ENCODE measurements at places on chromosomes 4 and X. TPM values are rescaled to one million over a fixed set of nuclear protein-coding genes. Genes with fewer than 3 reads are reported as not detected.

- DNase-seq = no peak
Observed at GRCh38 chrX:16946971-16947562, 609 bp downstream of the REPS2 start.

GRCh38 chrX:96436105-96436504, 248.5 kb upstream of the DIAPH2 start:
- DNase-seq = no peak

DNA sequence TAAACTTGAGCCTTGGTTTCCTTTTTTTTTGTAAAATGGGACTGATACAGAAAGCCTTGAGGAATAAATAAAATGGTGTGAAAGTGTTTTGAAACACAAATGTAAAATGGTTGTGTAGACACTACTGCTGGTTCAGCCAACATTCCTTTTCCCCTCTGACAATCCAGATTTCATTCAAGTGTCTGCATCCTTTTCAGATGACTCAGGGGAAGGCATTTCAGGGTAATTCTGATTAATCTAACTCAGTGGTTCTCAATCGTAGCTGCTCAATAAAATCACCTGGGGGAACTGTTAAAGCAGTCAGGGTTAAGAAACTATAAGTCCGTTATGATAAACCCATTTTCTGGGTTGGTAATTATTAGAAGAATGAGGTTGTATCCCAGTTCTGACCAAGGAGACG, 4.6 kb downstream of the ARHGAP10 start:
- DNase-seq = no peak

DNA sequence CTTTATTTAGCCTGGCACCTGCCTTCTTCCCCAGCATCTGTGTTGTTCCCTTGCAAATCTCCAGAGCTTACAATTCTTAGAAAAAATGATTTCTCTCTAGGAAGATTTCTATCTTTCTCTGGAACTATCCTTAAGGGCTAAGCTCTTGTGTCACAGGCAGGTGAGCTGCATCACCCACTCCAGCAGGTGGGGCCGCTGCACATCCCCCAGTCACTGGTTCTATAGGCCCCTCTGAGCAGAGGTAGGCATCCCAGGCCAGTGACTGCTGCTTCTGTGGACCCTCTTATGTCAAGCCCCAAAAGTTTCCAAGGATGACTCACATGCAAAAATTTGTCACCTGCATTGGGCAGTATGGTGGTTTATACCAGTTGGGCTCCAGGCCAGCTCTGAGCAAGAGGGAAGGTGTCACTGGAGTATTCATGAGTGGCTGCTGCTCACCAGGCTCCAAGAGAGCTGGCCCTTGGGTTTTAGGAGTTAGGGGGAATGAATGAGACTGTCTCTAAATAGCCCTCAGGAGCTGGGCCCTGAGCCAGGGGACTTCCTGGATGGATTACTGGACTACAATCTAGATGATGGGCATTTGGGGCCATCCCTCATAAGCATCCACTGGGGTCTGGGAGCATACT, 208.1 kb upstream of the EOLA2 start:
- no peak for DNase-seq

DNA sequence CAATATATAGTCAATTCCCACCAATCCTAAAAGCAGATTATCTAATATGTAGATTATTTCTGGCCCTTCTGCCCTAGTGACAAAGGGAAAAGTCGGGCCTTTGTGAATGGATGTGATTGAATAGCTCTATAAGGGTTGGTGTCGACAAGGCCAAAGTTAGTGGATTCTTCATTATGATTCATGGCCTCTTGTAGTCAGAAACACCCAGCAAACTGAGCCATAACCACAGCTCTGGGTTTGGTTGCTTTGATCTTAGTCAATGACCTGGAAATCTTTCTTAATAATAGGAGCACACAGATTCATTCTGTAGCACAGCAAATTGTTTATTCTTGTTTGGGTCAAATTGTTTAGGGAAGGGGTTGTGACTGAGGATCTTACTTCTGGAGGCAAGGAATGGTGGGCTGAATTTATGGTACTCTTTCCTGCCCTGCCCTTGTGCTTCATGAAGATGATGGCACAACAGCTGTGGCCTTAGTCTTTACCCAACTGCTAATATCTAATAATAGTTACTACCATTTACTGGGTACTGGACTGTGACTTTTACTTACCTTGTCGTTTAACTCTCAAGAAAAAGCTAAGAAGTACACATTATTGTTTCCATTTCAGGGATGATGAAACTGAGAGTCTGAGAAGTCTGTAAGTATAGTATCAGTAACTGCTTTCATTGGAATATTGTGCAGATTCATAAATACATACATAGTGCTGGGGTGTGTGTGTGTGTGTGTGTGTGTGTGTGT, 74.0 kb downstream of the AFF2 start:
- DNase-seq = no peak

The SEPTIN6 gene
- 63.4 TPM for polyA plus RNA-seq

DNA sequence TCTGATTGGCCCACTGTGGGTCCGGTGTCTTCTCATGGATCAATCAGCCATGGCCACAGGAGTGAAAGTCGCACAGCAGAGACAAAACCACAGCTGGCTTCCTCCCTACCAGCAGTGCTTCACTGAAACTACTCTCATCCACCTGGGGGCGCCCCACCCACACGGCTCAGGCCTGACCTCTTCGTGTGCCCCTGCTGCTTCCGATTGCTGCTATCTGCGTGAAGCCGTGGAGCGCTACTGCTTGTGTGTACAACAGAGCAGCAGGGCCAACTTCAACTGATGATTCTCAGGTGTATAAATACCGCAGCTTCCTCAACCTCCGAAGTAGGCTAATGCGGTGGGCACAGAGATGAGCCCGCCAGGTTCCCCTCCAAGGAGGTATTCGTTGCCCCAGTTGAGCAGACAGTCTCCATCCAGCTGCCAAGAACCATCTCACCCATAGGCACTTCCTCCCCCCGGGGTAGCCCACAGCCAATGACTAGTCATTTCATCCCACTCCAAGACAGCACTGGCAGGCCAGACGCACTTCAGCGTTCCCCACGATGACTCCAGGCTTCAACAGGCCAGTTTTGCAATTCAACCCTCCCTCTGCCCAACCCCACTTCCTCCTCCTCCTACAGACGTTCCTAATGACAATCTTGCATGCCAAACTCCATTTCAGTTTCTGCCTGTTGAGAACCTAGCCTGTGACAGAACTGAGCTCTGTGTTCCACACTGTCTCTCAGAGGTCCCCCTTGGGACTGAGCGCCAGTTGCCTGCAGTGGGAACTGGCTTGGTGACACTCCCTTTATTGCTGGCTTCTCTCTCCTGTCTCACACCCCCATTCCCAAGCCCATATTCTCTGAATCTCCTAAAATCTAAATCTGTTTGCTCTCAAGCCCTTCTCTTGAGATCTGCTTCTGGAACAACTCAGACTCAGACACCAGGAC, 41.3 kb upstream of the ATP6AP2 start:
- no peak for DNase-seq

DNA sequence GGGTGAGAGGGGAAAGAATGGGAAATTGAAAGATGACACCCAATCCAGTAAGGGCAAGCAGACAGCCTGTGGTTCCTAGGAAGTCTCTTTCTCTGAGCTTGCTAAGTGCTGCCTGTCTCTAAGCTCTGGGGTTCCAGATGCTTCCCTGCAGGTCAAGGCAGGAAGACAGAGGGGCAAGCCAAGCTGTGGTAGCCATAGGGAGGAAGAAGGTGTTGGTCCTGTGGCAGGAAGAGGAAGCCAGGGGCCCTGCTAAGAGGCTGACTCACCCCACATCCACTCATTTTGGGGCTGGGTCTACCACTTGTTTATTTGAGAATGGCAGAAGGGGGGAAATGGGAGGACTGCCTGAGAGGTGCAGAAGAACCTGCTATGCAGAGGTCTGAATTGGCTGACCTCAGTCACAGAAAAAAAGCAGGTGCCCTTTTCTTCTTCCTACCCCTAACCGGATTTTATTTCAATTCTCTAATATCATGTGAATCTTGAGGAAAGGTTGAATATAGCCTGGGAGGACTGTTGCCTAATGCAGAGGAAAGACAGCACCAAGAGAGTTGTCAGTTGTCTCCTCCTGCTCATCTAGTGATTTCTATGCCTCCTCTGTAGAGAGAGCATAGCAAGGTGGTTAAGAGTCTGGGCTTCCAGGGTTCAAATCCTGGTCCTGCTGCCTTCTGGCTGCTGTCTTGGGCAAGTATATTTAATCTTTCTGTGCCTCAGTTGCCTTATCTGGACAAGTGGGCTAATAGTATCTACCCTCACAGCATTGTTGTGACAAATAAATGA, 27.4 kb downstream of the HOPX start:
- DNase-seq = no peak

GRCh38 chr4:39235696-39236095, 53.4 kb downstream of the WDR19 start:
- DNase-seq = no peak

The MID1 gene
- 32.6 TPM for polyA plus RNA-seq

DNA sequence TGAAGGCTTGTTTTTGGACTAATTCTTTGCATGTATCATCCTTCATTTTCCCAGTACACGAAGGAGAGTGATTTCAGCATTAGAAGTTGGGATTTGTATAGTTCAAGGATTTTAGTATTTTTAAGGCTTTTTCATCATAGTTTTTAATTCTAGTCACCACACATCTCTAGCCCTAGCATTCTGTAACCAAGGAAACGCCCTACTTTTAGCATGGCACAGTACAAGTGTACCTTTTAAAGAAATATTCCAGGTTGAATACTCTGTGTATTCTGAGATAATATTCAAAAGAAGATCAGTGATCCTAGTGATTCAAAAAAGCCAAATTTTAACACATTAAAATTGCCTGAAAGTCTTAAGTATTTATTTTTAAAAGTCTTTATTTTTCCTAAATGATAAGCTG, 150.5 kb downstream of the RAP1GDS1 start:
- no peak for DNase-seq

- no peak for DNase-seq
Observed at GRCh38 chr4:33045334-33045733, 2325.2 kb downstream of the PCDH7 start.

GRCh38 chrX:112820364-112821268, 20.0 kb downstream of the AMOT start:
- no peak for DNase-seq

The CFP gene
- 3.2 TPM for polyA plus RNA-seq

DNA sequence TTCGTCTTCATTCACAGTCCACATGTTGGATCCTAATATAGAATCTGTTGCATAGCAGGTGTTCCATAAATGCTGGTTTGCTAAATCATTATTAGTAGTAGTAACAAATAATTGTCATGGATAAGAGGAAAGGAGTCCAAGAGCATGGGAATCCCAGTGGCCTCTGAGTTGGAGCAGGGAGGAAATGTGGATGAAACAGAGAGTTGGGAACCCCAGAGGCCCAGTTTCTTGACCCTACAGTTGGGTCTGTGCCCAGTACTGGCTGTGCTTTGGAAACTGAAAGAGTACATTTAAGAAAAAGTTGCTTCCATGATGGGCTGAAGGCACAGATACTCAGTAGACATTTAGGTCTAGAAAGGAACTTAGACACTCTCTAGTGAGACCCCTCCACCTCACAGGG, 149.4 kb upstream of the PSAPL1 start:
- DNase-seq = no peak

The AKAP14 gene
- polyA plus RNA-seq = 0.29 TPM
